ENCODE measurements at places on chromosomes 4 and X.

GRCh38 chrX:37331546-37331945, 17.6 kb upstream of the PRRG1 start:
- DNase-seq = no peak

- no peak for DNase-seq
Measured at GRCh38 chr4:69811166-69811565, 48.8 kb downstream of the SULT1E1 start.

DNA sequence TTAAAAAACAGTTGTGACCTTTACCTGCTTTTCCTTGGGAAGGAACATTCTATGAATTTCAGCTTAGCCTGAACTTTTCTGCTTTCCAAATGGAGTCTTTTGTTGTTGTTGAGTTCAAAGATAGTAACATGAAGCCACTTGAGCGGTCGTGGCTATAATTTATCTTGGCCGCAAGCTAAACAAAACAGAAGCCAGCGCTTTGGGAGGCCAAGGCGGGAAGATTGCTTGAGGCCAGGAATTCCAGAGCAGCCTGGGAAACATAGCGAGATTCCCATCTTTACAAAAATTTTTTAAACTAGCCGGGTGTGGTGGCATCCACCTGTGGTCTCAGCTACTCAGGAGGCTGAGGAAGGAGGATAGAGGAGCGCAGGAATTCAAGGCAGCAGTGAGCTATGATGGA, 29.9 kb downstream of the TKTL1 start:
- DNase-seq = no peak

DNA sequence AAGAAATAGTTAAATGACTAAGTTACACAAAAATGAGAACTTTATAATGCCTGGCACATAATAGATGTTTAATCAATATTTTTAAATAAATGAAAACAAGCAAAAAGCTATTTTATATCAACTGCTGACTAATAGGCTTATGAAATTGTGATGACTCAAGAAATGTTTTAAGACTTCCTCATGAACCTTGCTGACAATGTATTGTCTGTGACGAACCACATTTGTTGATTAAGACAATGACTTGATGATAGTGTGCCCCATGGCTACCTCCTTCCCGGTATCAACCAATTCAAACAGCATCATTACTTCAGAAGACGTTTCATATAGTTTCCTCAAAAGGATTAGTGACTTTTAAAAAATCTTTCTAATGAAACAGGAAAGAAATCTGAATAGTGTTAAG, 7.9 kb downstream of the CXCL6 start:
- no peak for DNase-seq

GRCh38 chrX:46803140-46803539, 33.7 kb upstream of the RP2 start:
- no peak for DNase-seq

- DNase-seq = no peak
Measured at GRCh38 chr4:118799231-118799942, 36.5 kb downstream of the SEC24D start.

DNA sequence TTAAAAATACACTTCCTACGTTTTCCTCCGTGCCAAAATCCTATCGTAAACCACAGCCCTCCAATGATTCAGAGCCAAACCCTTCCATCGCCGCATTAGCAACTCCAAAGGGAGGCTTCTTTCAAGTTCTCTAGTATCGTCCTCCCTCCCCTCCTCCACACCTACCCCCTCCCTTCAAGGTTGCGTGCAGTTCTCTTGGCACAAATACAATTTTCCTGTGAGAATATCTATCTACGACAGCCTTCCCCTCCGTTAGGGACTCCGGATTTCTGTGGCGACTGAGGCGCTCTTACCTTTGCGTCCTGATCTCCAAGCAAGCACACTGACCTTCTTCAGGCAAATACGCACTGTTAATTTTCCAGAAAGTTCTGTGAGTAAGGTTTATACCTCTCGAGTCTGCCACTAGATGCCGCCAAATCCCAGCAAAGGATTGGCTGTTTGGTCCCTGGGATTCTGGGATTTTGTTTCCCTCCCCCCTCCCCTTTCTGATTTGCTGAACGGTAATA, 1.2 kb upstream of the MORF4L2 start:
- DNase-seq = no peak

- DNase-seq = no peak
Measured at GRCh38 chr4:26931966-26932365, 71.3 kb downstream of the STIM2 start.

DNA sequence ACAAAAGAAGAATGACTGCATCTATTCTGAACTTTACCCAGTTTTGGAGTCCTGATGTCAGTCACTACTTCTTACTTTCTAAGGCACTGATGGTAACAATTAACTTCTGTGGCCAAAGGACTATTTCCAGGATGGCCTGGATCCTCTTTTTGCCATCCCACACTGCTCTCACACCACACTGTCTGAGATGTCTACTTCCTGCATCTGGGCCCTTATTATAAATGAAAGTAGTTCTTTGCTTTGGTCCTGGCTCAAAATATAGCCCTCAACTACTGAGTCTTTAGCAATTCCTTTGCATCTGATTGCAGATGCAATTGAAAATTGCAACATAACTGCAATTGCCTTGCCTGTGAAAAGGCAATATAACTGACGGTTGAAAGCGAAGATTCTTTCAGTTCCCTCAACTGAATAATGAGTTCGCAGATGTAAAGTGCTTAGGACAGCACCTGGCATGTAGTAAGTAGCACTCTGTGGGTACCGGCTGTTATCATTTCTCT, 44.2 kb downstream of the COQ2 start:
- DNase-seq = no peak

GRCh38 chr4:119172223-119172622, 36.6 kb downstream of the MYOZ2 start:
- no peak for DNase-seq
